ENCODE measurements at places on chromosomes 4 and X.

GRCh38 chrX:22383988-22384387 lies 111.3 kb downstream of the CBLL2 start:
- DNase-seq, result peak; percentile 0

GRCh38 chr4:41745292-41746024 lies 3.1 kb downstream of the PHOX2B start:
- no peak for DNase-seq

GRCh38 chr4:182975806-182976205 lies 58.6 kb upstream of the DCTD start:
- DNase-seq, result peak; percentile 66

- DNase-seq, result peak; percentile 49
Measured at GRCh38 chr4:152525878-152526277, 10.0 kb downstream of the FBXW7 start.

DNA sequence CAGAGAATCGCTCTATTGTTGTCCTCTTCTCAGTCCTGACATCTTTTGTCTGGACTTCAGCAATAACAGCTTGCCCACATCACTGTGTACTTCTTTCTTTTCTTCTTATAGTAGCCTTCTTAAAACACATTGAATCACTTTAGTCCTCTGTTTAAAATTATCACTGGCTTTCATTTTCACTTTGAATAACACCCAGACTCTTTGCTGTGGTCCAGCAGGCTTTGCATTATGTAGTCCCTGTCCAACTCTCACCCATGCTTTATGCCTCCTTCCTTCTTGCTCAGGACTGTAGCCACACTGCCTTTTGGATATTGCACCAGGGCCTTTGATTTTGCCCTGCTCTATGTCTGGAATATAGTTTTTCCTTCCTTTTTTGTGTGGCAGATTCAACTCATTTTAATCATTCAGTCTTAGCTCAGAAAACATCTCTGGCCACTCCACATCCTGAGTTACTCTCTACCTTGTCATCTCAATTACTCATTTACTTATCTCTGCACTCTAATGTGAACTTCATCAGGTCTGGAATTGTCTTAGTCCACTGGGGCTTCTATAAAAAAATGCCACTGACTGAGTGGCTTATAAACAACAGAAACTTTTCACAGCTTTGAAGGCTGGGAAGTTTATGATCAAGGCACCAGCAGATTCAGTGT lies 168.2 kb downstream of the C4orf33 start:
- DNase-seq, result peak; percentile 52

- no peak for DNase-seq
Measured at GRCh38 chr4:56995525-56995924, 16.8 kb downstream of the POLR2B start.

- peak; percentile 0 for DNase-seq
Measured at GRCh38 chrX:105191878-105192277, 28.6 kb downstream of the TEX13A start.

DNA sequence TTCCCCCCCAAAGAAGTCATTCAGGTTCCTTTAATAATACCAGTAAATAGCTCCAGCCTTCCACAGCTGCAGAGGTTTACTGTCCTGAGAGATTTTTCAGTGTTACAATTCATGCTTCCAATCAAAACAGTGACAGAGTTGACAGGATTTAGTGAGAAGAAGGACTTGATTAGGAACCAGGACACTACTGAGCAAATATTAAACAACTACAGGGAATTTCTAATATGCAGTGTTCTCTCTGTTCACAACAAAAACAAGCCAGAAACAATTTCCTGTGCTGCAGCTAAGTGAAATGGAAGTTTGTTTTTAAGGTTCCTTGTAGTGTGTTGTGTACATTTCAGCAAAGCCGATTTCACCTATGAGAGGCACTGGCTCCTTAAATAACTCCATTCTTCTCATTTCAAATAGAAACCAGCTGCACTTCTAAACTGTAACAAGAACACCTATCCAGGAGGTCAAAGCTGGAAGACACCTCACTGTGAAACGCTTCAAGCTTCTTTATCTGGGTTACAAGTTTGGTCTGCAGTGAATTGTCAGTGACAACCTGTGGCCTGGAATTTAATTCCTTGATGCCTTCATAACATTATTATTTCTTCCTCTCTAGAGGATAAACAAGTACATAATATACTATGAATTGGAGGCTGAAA lies 149.3 kb downstream of the RASL11B start:
- no peak for DNase-seq

DNA sequence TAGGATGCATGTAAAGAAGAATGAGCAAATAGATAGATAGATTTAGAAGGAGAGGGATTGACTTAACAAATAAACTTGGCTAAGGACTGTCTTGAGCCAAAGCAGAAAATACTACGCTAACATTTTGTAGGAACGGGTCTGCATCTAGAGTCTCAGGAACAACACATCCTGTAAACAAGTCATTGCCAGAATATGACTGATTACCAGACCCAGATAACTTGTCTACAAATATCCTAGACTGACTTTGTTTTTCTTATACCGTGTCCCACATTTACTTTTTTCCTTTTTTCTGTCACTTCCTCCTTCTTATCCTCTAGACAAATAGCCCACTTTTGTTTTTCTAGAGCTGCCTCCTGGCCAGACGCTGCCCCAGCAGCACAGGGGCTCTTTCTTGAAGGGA lies 393.6 kb downstream of the PDGFC start:
- DNase-seq, result no peak

DNA sequence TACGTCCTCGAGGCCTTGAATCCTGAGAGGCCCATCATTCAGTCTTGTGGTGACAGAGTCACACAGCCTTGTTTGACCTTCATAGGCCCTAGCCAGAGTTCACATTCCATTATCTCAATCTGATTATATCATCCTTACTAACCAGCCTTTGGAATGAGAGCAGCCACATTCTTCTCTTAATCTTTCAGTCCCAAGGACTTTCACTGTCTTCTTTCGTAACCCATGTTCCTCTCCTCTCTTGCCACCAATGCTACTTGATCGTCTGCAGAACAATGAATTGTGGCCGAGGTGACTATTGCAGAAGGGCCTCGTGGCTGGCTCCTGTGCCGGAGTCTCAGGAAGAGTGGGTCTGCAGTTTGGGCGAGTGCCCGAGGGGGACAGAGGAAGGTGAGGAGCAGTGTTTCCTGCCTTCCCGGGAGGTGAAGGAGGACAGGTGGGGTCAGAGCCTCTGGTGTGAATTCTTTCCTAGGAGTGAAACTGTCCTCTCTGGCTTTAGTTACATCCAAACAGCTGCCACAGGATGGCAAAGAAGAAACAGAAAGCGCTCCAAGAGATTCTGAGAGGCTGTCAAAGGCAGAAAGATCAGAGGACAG lies 94.6 kb downstream of the LIMCH1 start:
- DNase-seq, result no peak

DNA sequence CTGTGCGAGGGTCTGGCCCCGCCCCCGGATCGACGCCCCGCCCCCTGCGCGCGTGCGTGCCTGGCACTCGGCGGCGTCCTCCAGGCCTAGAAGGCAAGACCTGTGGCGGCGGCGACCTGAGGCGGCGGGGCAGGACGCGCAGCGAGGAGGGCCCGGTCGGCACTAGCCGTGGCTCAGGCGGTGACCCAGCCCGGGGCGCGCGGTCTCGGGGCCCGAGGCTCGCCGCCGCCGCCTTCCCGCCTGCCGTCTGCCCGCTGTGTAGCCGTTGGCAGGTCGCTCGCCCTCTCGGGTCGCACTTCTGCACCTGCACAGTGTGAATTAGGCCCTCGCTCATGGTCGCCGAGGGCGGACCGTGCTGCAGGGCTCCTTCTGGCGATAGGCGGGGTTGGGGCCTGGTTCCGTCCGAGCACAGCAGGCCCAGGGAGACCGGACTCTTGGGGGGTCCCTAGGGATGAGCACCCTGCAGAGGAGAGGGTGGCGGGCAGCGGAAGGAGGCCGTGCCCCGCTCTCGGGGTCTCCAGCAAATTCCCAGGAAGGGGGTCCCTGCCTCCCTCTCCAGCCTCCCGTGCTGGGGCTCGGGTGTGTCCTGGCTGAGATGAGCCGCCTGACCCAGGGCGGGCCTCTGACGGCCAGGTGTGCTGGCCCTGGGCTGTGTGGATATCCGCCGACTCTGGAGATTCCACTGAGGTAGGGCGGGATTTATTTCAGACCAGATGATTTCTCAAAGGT lies 557 bp upstream of the FAM53A start:
- no peak for DNase-seq

DNA sequence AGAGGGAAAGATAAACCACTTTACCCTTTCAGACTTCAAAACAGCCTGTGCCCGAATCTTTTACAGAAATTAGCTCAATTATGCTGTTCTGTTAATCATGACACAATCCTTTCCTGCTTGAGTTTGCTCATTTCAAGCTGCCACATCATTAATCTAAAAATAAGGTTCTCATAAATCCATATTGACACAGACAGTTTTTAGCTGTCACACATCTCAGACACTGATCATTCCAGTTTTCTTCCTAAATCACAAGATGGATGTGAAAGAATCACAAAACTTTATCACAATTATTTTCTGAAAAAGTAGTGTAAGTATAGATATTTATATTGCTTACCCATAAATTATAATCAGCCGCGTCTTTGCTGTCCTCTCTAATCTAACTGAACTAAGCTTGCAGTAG lies 27.9 kb upstream of the AMELX start:
- no peak for DNase-seq

DNA sequence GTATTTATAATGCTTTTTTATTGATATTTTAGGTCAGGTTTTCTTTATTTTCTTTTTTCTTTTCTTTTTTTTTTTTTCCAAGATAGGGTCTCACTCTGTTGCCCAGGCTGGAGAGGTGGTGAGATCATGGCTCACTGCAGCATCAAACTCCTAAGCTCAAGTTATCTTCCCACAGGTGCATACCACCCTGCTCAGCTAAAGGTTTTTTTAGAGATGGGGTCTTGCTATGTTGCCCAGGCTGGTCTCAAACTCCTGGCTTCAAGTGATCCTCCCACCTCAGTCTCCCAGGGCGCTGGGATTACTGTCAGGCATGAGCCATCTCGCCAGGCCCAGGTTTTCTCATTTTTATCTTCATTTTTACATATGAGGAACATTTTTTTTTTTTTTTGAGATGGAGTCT lies 3.3 kb downstream of the WDR44 start:
- no peak for DNase-seq

- no peak for DNase-seq
Measured at GRCh38 chr4:161448550-161449180, 715.1 kb downstream of the FSTL5 start.

DNA sequence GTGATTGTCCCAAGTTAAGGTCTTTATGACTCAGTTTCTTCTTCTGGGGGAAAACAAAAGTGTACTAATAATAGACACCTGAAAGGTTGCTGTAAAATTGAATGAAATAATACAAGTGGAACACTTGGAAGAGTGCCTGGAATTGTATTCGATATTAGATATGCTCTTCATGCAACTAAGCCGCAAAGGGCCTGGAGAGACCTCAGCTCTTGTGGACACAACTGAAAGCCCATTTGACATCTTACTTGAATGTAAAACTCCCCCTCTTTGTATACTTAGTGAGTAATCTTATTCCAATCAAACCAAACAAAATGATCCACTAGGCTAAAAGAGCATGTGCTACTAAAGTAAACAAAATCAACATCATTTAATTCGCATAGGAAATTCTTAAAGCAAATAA lies 511 bp upstream of the MAP9 start:
- no peak for DNase-seq

DNA sequence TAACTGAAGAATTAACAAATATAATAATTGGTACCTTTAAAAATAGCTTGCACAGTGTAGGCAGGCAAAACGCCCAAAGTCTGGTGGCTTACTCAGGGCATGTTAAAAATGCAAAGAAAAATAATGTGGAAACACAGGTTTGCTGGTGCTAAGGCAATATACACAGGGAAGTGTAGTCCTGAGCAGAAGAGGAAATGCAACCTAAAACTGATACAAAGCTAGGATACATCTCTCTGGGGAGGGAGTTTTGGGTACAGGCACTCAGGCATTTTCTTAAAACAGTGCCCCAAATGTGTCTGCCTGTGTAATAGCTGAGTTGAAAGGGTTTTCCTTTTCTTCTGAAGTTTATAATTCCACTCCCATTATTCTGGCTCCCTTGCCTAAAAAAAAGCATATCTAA lies 47.4 kb downstream of the TMPRSS11E start:
- peak; percentile 18 for DNase-seq

GRCh38 chr4:188246488-188246887 lies 107.2 kb downstream of the TRIML1 start:
- DNase-seq, result no peak
